ENCODE measurements at places on chromosomes 7 and 10. TPM values are rescaled to one million over a fixed set of nuclear protein-coding genes. Genes with fewer than 3 reads are reported as not detected.

Gene GNB2
- 221 TPM for total RNA-seq

Gene FAM149B1
- 11.1 TPM for total RNA-seq

Gene AQP1
- 0.13 TPM for total RNA-seq

DNA sequence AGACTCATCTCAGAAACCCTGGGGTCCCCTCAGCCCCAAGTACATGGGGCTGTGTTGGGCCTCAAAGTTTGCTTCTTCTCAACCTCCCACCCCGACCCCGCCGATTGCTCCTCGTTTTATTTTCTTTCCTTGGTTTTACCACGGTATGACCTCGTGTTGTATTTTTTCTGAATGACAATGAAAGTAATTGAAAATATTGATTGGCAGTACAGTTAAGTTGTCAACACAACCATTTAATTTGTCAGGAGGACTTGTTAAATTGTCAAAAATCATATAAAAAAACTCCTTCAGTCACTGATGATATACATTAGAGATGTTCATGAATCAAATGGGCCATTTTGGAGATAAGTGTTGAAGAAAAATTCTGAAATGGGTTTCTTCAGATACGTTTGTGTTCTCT, 520.7 kb downstream of the LRMDA start:
- H3K36me3 ChIP-seq = no peaks in the 10 kb centered on the region
- no peak for DNase-seq
- H3K4me1 ChIP-seq = no peaks in the 10 kb centered on the region
- H3K4me3 ChIP-seq = no peak overlapping the region
- no peak overlapping the region for H3K27ac ChIP-seq
- no peaks in the 10 kb centered on the region for H3K27me3 ChIP-seq

GRCh38 chr7:43750016-43750887, 8.2 kb upstream of the BLVRA start:
- H3K36me3 ChIP-seq = no peaks in the 10 kb centered on the region
- peaks cover 11% of the 10 kb centered on the region for H3K4me1 ChIP-seq
- H3K27ac ChIP-seq = no peak overlapping the region

- H3K4me1 ChIP-seq = no peaks in the 10 kb centered on the region
- DNase-seq = no peak
- H3K36me3 ChIP-seq = no peaks in the 10 kb centered on the region
- no peak overlapping the region for H3K27ac ChIP-seq
Observed at GRCh38 chr10:43239756-43240155, 27.1 kb downstream of the RASGEF1A start.

DNA sequence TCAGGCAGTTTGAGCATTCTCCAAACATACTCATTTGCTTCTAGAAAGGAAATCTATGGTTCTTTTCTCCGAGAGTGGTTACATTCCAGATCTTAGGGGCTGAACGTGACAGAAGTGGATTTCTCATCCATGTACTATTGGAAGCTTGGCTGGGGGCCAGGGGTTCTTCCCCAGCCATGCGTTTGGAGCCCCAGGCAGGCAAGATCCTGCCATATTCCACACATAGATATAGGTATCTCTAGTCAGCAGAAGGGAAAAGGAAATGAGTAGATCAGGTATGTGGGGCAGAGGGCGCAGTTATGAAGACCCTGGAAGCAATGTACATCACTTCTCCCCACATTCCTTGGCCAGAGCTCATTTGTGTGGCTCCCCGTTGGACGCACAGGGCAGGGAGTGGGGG, 299.8 kb downstream of the CCDC3 start:
- no peak for DNase-seq
- peaks cover 4% of the 10 kb centered on the region for H3K36me3 ChIP-seq
- H3K4me1 ChIP-seq = peaks cover 51% of the 10 kb centered on the region
- no peak overlapping the region for H3K4me3 ChIP-seq
- H3K27me3 ChIP-seq = no peaks in the 10 kb centered on the region
- H3K27ac ChIP-seq = peak overlapping the region; percentile 41

DNA sequence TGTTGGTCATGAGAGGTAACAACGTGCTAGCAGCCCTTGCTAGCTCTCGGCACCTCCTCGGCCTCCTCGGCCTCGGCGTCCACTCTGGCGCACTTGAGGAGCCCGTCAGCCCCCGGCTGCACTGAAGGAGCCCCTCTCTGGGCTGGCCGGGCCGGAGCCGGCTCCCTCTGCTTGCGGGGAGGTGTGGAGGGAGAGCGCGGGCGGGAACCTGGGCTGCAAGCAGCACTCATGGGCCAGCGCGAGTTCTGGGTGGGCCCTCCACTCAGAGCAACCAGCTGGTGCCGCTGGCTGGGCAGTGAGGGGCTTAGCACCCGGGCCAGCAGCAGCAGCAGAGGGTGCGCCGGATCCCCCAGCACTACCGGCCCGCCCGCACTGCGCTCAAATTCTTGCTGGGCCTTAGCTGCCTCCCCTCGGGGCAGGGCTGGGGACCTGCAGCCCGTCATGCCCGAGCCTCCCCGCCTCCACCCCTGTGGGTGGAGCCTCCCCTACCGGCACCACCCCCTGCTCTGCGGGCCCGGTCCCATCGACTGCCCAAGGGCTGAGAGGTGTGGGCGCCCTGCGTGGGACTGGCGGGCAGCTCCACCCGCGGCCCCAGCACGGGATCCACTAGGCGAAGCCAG, 96.1 kb downstream of the PAXIP1 start:
- DNase-seq = no peak
- no peaks in the 10 kb centered on the region for H3K36me3 ChIP-seq
- H3K27ac ChIP-seq = no peak overlapping the region
- peaks cover 3% of the 10 kb centered on the region for H3K27me3 ChIP-seq
- H3K4me1 ChIP-seq = no peaks in the 10 kb centered on the region

- peaks cover 7% of the 10 kb centered on the region for H3K27me3 ChIP-seq
- peaks cover 6% of the 10 kb centered on the region for H3K4me1 ChIP-seq
- no peak overlapping the region for H3K27ac ChIP-seq
- H3K4me3 ChIP-seq = no peak overlapping the region
Observed at GRCh38 chr10:96764425-96765060, 44.2 kb upstream of the PIK3AP1 start.

Data from activated T-helper 1 cell treated with anti-CD3 and anti-CD28 coated beads, Interleukin-12 subunit alpha, Interleukin-12 subunit beta, Interleukin-2, Interleukin-4 antibody, amounts not matched to agents 30 ng/mL and 10 ng/mL and 1 ng/mL, durations not matched to agents 14 hours and 24 hours and 36 hours (primary cell).